CD4-positive, alpha-beta T cell treated with Interleukin-6 at 100 ng/mL for 8 hours (primary cell): ENCODE measurements at places on chromosomes 12 and 14.
A peak's percentile ranks its signal among the peaks of the same experiment; 100 is the strongest.

DNA sequence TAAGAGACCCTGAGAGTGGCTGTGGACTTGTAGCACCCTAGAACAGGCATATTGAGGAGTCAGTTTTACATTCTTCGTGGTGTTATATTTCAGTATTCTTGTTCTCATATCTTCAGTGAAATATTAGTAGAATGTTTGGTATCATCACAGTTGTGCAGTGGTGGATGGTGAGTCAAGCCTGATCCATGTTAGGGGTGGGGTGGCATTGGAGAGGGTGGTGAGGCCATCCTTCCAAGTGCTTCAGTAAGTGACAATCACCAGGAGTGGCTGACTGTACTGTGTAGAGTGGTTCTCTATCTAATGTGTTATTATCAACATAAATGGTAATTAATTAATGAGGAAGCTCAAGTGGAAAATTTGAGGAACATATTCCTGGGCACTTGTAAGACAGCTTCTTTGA, 197.7 kb upstream of the SLC16A7 start:
- no peak for DNase-seq

DNA sequence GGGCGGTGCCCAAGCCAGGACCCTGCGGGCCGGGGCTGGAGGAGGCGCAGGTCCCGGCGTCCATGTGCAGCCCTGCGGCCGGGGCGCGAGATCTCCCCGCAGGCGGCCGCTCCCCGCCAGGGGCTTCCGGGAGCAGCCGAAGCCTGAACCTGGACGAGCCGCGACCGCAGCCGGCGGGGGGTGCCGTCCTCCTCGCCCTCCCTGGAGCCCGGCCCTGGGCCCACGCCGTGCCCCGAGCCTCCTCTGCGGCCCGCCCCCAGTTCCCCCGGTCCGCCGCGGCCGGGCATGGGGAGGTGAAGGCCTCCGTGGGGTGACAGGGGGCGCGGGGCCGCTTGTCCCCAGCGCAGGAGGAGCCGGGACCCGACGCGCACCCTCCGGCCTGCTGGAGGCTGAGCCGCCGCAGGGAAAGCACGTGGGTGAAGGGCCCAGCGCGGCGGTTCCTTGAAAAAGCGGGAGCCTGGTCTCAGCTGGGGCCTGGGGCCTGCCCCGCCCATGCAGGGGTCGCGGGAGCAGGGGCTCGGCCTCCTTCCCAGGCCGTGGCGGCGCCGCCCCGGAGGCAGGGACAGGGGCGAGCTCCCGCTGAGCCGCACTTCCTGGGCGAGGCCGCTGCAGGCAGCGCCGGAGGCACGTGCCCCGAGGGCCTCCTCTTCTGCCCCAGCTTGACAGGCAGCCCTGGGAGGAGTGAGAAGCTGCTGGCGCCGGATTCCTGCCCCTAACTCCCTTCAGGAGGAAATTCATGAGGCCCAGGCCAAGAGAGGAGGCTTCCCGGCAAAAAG, 55.6 kb upstream of the PPP2R5C start:
- peak; percentile 76 for DNase-seq

DNA sequence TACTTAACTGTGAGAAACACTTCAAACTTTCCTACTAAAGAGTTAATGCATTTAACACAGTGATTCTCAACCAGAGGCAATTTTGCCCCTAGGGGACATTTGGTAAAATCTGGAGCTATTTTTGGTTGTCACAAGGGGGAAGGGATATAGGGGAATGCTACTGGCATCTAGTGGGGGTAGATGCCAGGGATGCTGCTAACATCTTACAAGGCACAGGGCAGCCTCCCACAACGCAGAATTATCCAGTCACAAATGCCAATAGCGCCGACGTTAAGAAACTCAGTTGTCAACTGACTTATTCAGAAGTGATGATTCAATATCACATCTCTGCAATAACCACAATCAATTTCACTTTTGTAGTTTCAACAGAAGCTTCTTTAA, 2.0 kb downstream of the EEA1 start:
- DNase-seq, result peak; percentile 13

GRCh38 chr14:78950649-78951048, 780.5 kb downstream of the NRXN3 start:
- no peak for DNase-seq

GRCh38 chr14:71327691-71328090, 420.4 kb downstream of the PCNX1 start:
- no peak for DNase-seq

DNA sequence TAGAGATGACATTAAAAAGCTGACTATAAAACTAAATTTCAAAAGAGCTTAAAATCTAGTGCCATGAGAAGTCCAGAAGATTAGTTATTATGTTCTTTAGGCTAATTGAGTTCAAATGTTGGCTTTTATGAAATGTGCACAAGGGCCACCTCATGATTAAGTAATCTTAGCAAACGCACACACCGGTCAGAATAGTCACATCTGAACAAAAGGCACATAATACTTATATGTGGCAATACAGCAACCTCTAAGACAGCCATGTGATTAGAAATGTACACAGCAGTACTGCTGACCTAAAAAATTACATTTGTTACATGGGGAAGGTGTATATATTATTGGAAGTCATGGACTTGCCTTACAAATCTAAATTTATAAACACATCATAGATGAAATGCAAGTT, 344.7 kb upstream of the GARIN6 start:
- no peak for DNase-seq

DNA sequence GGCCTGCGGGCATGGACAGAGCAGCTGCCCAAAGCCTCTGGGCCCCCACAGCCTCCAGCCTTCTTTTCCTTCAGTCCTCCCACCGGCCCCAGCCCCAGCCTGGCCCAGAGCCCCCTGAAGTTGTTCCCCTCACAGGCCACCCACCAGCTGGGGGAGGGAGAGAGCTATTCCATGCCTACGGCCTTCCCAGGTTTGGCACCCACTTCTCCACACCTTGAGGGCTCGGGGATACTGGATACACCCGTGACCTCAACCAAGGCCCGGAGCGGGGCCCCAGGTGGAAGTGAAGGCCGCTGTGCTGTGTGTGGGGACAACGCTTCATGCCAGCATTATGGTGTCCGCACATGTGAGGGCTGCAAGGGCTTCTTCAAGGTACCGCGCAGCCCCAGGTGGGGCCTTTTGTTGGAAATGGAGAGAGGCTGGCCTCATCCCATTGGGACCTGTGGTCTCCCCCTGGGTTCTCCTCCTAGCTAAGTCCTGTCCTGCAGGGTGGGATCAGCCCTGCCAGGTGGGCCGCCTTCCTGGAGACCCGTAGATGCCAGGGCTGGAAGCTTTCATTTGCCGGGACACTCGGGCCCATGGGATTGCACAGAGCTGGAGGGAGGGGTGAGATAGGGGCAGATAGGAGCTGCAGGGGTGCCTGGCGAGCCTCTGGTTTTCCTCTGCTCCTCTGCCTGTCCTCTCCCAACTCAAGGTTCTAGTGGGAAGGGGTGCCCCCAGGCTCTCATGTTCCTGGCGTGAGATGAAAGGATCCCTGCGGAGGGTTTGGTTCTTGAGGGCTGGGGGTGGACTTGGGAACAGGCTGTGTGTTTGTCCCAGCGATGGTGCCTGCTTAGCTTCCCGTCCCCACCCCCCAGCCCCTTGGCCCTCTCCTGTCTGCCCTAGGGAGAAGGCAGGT, 3.8 kb downstream of the NR4A1 start:
- no peak for DNase-seq

DNA sequence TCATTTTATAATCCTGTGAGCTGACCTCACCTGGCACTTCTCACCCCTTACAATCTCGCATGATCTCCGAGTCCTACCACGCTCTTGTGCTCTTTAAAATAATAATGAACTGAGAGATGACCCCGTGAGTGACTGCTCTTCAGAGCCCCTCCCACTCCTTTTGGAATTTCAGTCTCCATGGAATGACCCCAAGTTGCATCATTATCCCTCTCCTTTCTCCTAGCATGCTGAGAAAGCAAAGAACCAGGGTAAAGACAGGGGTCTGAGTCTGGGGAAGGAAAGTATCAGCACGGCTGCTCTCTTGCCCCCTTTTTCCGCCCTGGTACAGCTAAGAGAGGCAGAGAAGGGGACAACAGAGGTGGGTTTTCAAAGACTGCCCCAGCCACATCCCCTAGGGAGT, 178.3 kb upstream of the PLEKHA5 start:
- DNase-seq, result no peak

GRCh38 chr12:28161697-28162096, 28.6 kb upstream of the CCDC91 start:
- DNase-seq, result no peak

- no peak for DNase-seq
Observed at GRCh38 chr14:65658202-65658601, 245.7 kb downstream of the FUT8 start.

- DNase-seq, result no peak
Observed at GRCh38 chr12:39986674-39987073, 119.2 kb downstream of the SLC2A13 start.

DNA sequence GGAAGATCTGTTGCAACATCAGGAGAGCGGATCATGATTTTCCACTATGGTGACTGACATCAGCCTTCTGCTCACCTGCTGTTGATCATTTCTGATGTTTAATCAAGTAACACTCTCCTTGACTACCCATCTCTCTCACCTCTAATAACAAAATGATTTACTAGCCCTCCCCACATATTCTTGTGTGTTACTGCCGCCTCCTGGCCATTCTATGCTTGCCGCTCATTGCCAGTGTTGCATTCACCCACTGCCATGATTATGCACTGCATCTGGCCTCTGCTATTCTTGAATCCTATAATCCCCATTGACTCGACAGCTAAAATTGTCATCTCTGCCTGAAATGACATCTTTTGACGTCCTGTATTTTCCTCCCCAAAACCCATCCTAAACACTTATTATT, 113.8 kb downstream of the RERGL start:
- no peak for DNase-seq

- DNase-seq, result no peak
Observed at GRCh38 chr12:27555925-27556778, 32.1 kb downstream of the PPFIBP1 start.

GRCh38 chr12:122982963-122983788, 2.7 kb downstream of the ARL6IP4 start:
- no peak for DNase-seq

DNA sequence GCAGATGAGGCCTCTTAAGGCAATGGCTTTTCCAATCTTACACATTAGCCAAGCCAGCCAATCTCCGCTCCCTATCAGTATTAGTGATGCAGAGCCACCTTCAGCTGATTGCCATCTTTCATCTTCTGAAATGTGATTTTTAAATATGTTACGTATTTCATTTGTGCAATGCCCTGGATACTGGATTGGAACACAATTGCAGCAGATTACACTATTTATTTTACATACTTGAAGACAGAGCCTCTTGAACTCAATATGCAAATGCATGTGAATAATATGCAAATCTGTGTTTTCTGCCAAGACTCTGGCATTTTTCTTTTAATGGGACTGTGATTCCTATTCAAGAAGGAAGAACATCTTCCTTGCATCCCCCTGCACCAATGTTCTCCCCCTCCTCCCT, 90.5 kb downstream of the GRIN2B start:
- no peak for DNase-seq

- peak; percentile 35 for DNase-seq
Observed at GRCh38 chr14:22200977-22201605, 387.9 kb downstream of the DAD1 start.

DNA sequence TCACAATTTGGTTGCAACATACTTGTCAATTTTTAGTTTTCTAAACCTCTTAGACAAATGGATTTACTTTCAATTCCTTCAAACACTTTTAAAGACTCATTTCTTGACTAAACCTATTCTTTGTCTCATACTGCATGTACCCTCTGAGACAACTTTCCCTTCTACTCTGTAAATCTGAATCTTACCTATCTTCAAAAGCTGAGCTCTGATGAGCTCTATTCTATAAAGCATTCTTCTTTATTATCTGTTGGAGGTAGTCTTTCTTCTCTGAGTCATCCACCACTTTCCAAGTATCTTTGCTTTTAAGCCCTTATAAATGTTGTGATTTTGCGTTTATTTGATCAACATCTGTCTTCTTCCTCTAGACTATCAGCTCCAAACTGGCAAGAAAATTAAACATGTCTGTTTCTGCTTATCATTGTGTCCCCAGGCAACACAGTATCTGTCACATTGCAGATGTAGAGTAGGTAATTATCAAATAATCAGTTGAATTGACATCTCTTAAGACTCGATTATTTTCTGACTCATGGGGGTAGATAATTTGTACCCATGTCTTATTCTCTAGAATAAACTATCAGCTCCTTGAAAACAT, 265.6 kb upstream of the FAR2 start:
- no peak for DNase-seq

DNA sequence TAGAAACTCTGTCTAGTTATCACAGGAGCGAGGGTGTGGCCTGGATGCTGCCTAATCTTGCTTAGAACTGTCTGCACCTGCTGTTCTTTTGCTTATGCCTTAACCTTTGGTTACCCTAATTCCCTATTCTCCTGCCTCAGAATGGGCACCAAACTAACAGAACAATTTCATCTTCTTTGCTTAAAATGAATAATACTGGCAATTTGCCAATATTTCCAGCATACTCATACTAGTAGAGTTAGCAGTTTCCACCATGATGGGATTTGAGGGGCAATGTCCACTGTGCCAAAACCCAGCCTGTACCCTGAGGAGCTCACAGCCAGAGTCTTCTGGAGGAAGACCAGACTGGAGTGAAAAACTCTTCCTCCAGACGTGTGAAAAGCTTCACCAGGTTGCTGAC, 136.4 kb downstream of the RPS29 start:
- no peak for DNase-seq

GRCh38 chr12:78331753-78332152, 501.1 kb downstream of the NAV3 start:
- no peak for DNase-seq
